Upper lobe of right lung (tissue), 1 donor: ENCODE measurements at places on chromosomes 3 and 15.

GRCh38 chr3:66041116-66041515, 2.4 kb upstream of the MAGI1 start:
- no peak for DNase-seq

- no peak for DNase-seq
Observed at GRCh38 chr3:180923561-180923960, 11.1 kb downstream of the FXR1 start.

DNA sequence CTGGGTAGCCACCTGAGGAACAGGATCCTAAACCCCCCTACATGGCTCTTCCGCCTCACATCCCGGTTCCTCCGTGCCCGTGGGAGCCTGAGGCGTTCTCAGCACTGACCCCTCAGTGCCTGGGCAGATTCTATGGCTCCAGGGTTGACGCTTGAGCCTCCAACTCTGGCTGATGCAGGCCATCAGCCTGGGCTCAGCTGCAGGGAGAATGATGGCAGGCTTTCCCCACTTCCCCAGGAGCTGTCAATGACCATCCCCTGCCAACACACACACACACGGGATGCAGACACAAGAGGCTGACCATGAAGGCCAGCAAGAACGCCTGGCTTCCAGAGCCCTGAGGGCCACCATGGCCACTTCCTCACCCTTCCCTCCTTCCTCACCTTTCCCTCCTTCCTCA, 15.8 kb upstream of the IGDCC3 start:
- DNase-seq, result no peak

GRCh38 chr3:152156880-152157279, 111.8 kb upstream of the MBNL1 start:
- no peak for DNase-seq

- DNase-seq, result no peak
Observed at GRCh38 chr3:30227571-30228301, 378.7 kb upstream of the TGFBR2 start.

DNA sequence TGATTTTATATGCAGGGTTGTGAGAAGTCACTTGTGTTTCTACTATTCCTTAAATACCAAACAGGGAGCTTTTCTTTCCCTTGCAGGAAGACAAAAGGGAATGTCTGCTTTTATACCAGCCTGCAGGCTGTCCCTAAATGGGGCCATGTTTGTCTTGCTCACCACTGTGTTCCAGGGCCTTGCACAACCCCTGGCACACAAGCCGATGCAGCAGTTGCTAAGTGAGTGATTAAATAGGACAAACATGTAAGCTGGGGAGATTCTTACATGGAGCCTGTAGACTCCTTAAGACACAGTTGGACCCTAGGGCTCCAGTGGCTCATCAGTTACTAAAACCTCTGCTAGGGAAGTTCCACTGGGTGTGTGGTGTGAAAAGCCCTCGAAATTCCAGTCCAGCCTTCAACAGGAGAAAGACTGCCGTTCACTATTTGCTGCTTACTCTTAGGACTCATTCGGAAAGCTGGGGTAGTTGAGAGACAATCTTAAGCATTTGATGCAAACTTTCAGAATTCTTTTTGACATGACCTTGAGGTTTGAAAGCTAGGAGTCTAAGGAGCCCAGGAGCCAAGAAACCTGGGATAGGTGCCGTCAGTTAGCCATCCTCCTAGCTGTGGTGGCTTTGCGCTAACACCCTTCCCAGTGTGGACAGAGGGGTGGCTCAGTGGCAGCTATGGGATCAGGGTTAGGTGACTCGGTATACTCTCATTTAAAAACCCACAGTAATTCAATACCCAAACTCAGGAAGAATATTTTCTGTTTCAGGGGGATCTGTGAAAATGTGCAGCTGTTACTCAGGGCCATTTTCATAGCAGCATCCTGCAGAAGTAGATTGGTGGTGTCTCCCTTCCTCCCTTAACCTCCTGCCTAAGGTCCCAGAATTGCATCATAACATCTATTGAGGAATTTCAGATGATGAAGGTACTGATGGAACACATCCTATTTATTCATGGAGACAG, 39.1 kb downstream of the SYNM start:
- no peak for DNase-seq

DNA sequence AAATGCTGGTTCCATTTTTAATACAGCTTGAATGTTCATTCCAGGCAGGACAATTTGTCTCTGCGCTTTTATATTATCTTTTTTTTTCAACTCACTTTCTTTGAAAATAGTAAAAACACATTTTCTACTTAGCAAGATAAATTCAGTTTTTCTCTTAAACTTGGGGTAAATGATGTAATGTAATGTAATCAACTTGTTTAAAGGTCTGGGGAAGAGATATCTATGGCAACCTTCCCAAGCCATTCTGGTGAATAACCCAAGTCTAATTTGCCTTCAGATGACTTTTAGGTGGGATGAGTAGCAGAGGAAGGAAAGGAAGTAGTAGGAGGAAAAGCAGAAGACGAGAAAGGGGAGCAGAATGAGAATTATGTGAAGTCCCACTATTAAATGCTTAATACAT, 335.1 kb downstream of the SV2B start:
- DNase-seq, result no peak
